ENCODE measurements at places on chromosomes 7 and 10. TPM values are rescaled to one million over a fixed set of nuclear protein-coding genes. Genes with fewer than 3 reads are reported as not detected.

The MAT1A gene
- total RNA-seq: not detected

The SUN3 gene
- not detected for total RNA-seq

DNA sequence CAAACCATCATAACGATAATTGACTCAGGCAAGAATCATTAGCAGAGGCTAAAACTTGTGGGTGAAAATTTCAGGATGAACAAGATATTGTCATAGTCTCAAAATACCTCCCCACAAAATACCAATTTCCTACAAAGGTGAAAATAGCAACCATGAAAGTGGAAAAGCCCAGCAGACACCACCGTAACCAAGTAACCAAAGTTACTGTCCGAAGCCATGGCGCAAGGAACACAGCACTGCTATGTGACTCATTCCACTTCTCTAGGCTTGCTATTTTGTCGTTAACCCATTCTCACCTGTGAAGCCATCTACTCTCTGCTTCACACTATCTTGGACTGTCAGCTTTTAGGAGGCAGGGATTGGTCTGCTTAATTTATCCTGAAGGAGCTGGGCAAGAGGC lies 113.8 kb upstream of the CACUL1 start:
- DNase-seq: no peak

- no peak for DNase-seq
These were observed 63.5 kb downstream of the ZNF365 start for GRCh38 chr10:62437696-62438095.

DNA sequence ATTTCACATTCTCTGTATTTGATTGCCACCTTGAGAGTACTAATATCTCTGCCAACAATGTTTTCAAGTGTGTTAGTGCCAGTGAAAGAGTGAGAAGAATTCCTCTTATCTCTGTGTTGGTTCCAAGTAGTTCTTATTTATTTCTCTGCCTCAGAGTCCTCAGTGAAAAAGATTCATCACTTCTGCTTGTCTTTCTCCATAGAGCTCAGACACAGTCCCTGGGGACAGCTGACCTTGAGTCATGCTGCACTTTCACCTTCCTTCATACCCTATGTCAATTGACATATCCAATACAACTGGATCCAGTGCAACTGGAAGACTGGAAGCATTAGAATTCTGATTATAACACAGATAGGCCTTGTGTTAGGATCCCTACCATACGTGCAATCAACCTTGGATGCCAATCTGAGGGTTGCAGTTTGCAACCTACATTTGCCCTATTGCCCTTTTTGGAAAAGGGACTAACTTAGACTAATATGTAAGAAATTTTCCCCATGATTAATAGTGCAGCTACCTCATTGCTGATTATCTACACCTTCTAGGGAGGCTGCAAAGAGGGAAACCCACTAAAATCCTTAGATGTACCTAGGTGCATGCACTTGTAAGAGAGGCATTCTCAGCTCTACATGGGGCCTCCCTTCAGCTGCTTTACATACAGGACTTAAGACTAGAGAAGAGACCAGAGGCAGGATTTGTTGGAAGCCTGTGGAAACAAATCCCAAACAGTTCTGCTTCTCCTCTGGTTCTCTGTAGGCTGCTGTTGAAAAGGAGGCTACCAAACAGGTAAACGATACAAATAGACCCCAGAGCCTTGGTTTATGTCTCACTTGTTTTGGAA lies 8.4 kb downstream of the IFIT2 start:
- no peak for DNase-seq

GRCh38 chr10:784403-785088 lies 95.1 kb upstream of the DIP2C start:
- peak; percentile 67 for DNase-seq
